NT2/D1 (cell line): ENCODE measurements at places on chromosomes 1 and 21.
A peak's percentile ranks its signal among the peaks of the same experiment; 100 is the strongest.

DNA sequence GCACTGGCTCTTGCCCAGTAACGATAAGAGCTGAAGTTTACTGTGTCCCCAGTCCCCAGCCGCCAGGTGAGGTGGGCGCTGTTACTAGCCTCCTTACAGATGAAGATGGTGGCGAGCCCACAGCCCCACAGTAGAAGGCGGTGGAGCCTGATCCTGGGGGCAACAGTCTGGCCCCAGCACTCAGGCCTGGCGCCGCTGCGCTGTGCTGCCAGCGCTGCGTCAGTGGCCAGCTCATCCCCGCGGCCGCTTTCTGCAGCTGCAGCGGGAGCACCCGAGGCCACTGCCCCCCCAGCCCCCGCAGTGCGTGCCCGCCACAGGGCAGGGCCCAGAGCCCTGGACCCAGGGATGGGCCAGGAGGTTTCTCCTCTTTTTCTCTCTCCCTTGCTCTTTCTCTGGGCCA, 13.3 kb downstream of the H6PD start:
- DNase-seq: no peak

- DNase-seq: no peak
These were observed 142.6 kb downstream of the AJAP1 start for GRCh38 chr1:4797016-4797410.

DNA sequence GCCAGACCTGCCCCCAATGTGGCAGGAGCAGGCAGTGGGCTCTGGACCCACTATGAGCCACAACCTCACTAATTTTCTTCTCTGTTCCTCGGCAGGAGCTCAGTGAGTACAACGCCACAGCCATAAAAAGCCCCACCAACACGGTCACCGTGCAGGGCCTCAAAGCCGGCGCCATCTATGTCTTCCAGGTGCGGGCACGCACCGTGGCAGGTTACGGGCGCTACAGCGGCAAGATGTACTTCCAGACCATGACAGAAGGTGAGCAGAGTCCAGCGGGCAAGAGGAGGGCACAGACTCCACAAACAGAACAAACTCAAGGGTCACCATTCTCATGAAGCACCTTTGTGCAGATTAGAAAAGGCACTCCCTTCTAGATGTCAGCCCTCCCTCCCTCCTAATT, 79.9 kb downstream of the LACTBL1 start:
- DNase-seq: no peak

- no peak for DNase-seq
These were observed 59.2 kb downstream of the ABCA4 start for GRCh38 chr1:94061513-94062443.

DNA sequence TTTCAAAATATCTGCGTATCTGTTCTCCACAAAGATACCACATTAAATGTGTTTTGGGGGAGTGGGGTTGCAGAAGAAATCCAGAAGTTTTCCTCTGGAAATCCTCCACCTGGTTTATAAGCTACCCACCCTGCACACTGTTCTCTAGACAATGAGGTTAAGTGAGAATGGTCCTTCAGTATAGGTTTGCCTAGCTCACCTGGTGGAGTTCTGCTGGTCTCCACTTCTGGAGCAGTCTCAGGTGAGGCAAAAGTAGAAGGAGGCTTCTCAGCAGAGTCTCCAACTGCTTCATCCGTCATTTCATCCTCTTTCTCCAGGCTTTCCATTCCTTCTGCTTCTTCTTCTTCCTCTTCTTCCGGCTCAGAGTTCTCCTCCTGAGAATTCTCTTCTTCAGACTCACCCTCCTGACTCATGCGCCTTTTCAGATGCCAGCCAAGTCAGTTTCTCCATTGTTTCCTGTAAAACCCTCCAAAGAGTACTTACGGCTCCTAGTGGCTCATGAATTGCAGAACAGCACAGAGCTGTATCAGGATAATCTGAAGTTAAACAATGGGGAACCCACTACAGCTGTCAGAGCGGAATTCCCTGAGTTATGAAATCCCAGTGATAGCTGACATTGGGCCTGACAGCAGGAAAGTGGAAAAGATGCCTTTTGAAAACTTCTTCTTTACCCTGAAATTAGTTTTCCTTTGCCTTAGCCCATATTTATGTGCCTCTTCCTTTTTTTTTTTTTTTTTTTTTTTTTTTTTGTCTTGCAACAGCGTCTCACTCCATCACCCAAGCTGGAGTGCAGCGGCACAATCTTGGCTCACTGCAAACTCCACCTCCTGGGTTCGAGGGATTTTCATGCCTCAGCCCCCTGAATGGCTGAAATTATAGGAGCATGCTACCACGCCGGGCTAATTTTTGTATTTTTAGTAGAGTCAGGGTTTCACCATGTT, 38.5 kb downstream of the MSTO1 start:
- peak; percentile 74 for DNase-seq

DNA sequence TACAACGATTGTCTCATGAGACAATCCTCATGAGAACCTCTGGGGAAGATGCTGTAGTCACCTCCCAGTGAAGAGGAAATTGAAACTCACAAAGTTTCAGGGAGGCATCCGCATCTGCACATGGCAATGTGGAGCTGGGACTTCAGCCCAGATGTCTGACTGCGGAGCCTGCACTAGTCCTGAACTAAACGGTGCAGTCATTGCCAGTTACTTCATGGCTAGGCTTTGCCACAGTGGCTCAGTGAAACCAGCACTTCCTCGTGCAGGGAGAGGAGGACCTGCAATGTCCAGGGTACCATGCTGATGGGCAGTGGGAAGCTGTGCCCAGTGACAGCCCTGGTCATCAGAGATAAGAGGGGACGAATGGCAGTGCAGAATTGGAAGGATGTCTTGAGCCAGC, 40.7 kb upstream of the ETS2 start:
- DNase-seq: no peak
